ENCODE measurements at places on chromosomes 7 and 10.

- DNase-seq = no peak
Observed at GRCh38 chr10:42928064-42928463, 145.5 kb downstream of the BMS1 start.

DNA sequence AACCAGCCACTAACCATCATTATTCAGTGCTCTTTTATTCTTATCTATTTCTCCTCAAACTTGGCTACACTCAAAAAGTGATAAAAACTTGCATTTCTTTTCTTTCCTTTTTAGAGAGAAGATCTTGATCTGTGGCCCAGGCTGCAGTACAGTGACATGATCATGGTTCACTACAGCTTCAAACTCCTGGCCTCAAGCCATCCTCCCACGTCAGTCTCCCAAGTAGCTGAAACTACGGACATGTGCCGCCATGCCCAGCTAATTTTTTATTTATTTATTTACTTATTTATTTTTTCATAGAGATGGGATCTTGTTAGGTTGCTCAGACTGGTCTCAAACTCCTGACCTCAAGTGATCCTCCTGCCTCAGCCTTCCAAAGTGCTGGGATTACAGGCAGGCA lies 24.6 kb upstream of the TMEM248 start:
- no peak for DNase-seq

GRCh38 chr10:34844448-34844847 lies 29.4 kb upstream of the PARD3 start:
- DNase-seq = no peak

DNA sequence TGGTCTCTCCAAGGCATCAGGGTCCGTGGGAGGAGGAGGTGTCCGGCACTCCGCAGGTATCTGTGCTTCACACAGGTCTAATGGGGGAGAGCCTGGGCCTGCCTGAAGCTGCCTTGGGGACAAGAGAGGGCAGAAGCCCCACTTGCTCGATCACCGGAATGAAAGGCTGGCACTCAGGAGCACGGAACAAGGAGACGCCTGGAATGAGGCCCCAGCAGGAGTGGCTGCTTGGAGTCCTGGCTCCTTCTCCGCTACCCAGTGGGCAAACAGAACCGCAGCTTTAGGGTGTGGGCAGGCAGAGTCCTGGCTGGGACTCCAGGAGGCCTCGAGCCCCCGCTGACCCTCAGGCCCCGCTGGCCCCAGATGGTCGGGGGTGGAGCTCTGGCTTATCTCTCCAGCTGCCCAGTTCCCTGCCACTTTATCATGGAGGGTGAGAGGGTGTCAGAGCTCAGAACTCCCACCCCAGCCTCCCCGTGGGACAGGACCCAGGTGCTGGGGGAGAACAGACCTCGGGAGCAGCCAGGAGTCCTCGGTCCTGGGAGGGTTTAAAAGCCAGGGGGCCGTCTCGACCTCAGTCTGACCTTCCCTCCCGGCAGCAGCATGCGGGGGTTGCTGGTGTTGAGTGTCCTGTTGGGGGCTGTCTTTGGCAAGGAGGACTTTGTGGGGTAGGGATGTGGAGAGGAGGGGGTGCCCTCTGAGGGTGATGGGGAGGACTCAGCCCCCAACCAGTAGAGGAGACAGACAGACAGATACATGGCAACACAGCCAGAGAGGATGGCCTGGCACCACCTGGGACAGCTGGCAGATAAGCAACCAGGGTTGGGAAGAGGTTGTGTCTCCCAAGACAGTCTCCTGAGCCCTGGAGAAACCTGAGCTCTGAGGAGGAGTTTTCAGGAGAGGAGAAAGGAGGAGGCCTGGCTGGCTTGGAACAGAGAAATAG lies at the start of gene CPA1:
Gene CPA1, plus strand, starts transcription at position 574 of the 940 bp plus-strand sequence. Its CDS starts 27 bp downstream, at position 601.
- DNase-seq = no peak

DNA sequence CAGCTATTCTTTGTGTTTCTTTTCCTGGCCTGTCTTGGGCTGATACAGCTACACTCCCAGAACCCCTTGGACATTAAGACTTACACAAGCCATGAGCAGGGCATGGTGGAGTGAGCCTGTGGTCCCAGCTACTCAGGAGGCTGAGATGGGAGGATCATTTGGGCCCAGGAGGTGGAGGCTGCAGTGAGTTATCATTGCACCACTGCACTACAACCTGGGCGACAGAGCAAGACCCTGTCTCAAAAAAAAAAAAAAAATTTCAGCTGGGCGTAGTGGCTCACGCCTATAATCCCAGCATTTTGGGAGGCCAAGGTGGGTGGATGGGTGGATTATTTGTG lies 13.6 kb upstream of the FOXK1 start:
- no peak for DNase-seq

DNA sequence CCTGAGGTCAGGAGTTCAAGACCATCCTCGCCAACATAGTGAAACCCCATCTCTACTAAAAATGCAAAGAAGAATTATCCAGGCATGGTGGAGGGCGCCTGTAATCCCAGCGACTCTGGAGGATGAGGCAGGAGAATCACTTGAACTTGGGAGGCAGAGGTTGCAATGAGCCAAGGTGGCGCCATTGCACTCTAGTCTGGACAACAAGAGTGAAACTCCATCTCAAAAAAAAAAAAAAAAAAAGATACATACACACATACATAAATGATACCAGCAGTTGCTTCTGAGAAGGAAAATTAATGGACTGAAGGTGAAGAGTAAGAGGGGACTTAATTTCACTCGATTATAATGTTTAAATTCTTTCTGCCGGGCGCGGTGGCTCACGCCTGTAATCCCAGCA lies 40.2 kb upstream of the PAX2 start:
- DNase-seq = no peak

- DNase-seq = no peak
Observed at GRCh38 chr7:11206177-11206899, 232.7 kb downstream of the PHF14 start.

DNA sequence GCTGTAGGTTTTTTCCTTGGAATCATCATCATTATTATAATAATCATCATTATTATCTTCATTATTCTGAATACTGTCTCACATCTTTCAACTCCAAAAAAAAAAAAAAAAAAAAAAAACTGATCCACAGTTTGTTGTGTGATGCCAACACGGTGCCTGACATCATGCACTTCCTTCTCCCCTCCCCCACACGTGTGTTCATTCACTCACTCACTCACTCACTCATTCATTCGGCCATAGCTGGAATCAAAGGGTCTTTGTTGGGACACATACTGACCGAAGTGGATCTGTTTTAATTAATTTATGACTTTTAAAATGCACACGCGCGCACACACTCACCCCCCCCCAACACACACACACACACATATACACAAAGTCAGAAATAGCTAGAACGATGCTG lies 177.8 kb downstream of the PIP4K2A start:
- no peak for DNase-seq

DNA sequence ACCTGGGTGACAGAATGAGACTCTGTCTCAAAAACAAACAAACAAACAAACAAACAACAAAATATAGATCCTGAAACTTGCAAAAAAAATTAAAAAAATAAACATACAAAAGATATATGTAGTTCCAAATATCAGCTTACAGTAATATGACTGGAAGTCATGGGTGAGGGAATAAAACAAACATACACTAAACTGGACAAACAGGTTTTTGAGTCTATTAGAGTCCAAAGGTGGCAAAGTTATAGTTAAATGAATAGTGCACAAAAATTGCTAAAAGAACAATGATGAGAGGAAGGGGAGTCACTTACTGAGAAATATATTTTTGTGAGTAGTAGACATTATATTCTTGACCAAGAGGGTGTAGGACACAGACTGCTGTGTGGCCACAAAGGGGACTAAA lies 16.7 kb upstream of the RSBN1L start:
- DNase-seq = no peak

GRCh38 chr10:43108951-43109350 lies 29.3 kb upstream of the CSGALNACT2 start:
- DNase-seq = no peak

GRCh38 chr10:85151506-85151905 lies 823.1 kb downstream of the CCSER2 start:
- no peak for DNase-seq

GRCh38 chr7:20474249-20474648 lies 141.2 kb upstream of the ABCB5 start:
- DNase-seq = no peak

GRCh38 chr7:29607889-29608288 lies 44.3 kb downstream of the PRR15 start:
- peak; percentile 24 for DNase-seq

- DNase-seq = no peak
Observed at GRCh38 chr10:114340816-114341215, 63.5 kb downstream of the AFAP1L2 start.

- DNase-seq = no peak
Observed at GRCh38 chr7:150595361-150595760, 28.2 kb downstream of the GIMAP4 start.

- DNase-seq = no peak
Observed at GRCh38 chr7:121300685-121301420, 27.9 kb upstream of the WNT16 start.

GRCh38 chr7:108135446-108136190 lies 5.5 kb upstream of the LAMB4 start:
- peak; percentile 61 for DNase-seq

- no peak for DNase-seq
Observed at GRCh38 chr7:121017586-121017985, 29.1 kb downstream of the CPED1 start.

DNA sequence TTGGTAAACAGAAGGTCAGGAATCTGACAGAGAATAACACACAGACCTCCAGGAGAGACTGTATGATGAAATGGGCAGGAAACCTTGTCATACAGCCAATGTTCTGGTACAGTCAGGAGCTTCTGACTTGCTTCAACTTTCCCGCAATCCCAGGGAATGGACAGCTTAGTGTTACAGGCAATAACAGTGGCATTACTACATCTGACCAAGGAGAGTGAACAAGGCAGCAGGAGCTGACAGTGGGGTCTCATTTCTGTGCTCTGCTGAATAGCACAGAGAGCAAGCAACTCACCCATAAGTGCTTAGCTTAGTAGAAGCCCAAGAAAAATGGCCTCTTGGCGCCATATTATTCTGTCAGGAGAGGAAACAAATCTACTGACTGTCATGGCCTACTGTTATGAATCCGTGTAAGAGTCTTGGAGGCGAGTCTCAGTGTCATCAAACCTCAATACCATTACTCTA lies 186.2 kb upstream of the MTPN start:
- no peak for DNase-seq

DNA sequence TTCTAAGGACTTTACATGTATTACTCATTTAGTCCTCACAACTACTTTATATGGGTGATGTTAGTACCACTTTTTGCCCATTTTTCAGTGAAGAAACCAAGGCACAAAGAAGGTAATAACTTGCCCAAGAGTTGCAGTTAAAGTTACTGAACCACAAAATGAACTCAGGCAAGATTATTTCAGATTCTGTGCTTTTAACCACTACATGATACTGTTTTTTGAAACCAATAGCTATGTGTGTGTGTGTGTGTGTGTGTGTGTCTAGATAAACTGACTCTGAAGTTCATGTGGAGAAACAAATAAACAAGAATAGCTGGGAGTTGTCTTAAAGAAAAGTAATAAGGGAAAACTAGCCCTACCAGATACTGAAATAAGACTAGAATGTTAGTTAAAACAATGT lies 60.8 kb upstream of the OIT3 start:
- DNase-seq = no peak

- DNase-seq = no peak
Observed at GRCh38 chr7:158133515-158134271, 453.9 kb downstream of the PTPRN2 start.

DNA sequence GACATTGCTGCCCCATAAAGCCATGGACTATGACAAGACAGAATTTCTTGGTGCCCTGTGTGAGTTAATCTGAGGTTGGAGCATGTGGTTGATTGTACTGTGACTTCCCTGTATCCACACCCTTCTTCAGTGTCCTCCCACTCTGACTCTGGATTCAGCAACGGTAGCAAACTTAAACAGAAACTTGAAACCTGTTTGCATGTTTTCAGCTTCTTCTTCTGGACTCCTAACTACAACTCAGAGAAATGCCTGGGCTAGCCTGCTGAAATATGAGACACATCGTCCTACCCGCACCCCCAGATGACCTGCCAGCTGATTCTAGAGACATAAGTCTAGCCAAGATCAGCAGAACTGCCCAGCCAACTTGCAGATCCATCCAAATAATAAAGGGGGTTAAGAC lies 78.4 kb downstream of the IPMK start:
- DNase-seq = no peak

- DNase-seq = no peak
Observed at GRCh38 chr7:158397885-158398284, 189.7 kb downstream of the PTPRN2 start.

GRCh38 chr7:151340794-151341356 lies 737 bp upstream of the NUB1 start:
- DNase-seq = no peak

DNA sequence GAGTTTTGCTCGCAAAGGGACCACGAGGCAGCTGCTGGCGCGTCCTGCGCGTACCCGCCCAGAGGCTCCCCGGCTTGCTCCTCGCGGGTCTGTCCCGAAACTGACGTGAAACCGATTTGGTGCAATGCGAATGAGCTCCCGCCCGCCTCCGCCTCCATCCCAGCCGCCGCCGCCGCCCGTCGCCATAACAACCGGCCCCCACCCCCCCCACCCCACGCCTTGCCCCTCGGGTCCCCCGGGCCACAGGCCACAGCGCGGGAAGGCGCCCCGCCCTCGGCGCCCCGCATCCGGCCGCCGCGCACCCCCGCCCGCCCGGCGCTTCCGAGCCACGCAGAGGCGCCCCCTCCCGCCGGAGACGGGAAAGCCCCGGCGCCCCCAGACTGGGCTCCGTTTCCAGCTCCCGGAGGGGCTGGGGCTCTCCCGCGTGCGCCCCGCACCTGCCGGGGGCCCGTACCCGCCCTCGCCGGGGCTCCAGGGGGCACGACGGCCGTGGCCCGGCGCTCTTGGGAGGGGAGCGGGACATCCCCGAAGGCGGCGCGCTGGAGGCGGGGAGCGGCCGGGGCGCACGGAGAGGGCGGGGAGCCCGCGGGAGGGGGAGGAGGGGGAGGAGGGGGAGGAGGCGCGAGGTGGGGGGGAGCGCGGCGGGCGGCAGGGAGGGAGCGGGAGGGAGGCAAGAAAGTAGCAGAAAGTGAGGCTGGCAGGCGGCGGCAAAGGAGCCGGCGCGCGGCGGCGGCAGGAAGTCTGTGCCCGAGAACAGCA lies at the start of gene CAMK1D:
Gene CAMK1D, plus strand, starts transcription at position 678 of the 759 bp plus-strand sequence.
- DNase-seq = peak; percentile 87

- DNase-seq = no peak
Observed at GRCh38 chr10:49689882-49690510, 10.5 kb downstream of the C10orf53 start.

GRCh38 chr7:21603462-21603861 lies 60.6 kb downstream of the DNAH11 start:
- no peak for DNase-seq

DNA sequence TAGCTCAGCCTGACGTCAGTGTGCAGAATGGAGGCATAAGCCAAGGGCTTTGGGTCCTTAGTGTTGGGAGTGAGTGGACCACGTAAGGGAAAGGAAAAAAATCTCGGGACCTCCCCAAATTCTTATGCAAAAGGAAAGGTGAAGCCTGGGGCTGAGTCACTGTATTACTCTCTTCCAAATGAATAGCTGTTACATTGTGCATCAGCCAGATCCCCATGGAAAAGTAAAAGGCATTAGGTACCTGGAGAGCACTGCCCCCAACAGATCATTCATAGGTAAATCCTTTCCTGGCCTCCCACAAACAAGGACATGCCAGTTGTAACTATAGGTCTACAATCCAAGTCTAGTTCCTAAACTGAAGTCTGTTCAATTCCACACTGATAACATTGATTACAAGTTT lies 170.5 kb downstream of the C1GALT1 start:
- no peak for DNase-seq

Measured in RPMI8226 (cell line).